ENCODE measurements at places on chromosomes 13 and 19.

- DNase-seq = no peak
Measured at GRCh38 chr13:111270765-111271698, 49.4 kb upstream of the TEX29 start.

- DNase-seq = no peak
Measured at GRCh38 chr19:20928371-20928770, 5.3 kb downstream of the ZNF85 start.

DNA sequence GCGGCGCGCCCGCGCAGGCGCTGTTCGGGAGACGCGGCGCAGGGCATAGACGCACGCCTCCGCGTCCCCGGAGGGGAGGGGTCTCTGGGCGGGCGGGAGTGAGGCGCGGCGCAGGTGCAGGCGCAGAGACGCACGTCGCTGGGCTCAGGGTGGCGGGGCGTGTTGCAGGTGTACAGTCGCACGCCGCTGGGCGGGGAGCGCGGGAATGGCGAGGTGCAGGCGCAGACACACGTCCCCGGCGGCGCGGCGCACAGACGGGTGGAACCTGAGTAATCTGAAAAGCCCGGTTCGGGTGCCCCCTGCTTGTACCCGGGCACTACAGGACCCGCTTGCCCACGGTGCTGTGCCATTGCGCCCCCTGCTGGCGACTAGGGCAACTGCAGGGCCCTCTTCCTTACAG lies 44.7 kb downstream of the PLPP2 start:
- no peak for DNase-seq

- no peak for DNase-seq
Measured at GRCh38 chr13:30133554-30133912, 173.8 kb downstream of the KATNAL1 start.

DNA sequence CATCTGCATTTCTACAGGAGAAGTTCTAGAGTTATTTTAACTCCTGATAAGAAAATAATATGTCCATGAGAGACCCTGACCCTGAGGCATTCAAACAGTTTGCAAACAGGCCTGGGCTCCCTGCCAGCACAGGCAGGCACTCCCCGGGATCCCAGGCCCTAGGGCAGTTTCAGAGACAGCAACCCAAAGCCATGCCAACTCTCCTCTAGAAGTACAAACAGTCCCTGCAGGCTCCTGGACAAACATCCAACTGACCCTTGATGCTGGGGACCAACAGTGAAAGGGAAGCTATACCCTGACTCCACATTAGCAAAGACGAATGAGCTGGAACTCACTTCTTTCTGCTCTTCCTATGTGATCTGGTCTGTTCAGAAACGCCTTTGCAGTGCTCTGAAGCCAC lies 44.8 kb downstream of the CCDC70 start:
- no peak for DNase-seq

DNA sequence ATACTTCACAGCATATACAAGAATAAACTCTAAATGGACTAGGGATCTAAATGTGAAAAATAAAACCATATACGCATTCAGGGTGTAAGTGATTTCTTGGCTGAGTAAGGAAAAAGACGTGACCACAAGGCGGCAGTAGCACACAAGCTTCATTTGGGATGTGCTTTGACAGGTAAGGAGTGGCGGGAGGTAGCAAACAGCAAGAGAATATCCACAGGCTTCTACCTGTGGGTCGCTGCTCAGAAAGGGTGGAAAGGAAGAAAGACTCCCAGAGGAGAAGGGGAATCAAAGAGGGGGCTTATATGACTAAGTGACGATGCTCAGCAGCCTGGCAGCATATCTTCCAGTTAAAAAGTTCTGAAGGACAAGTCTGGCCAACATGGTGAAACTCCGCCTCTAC lies 2.5 kb upstream of the ZNF121 start:
- DNase-seq = peak; percentile 67

GRCh38 chr19:52785506-52785905 lies 1.1 kb downstream of the ZNF600 start:
- DNase-seq = no peak

DNA sequence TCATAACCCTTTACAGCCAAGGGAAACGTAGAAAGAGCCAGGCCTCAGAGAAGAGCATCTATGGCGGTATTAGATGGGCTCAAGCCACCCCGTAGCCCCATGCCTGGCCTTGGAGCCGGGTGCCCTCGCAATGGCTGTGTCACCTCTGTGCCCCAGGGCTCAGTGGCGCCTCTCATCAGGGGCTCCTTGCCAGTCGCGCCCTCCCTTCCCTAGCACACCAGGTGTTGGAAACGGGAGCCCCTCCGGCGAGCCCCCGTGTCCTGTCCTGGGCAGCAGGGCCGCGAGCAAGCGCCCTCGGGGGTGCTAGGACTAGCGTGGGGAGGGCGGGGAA lies 453 bp downstream of the ZNF256 start:
- no peak for DNase-seq

GRCh38 chr13:42544246-42544926 lies 29.6 kb upstream of the TNFSF11 start:
- DNase-seq = no peak

DNA sequence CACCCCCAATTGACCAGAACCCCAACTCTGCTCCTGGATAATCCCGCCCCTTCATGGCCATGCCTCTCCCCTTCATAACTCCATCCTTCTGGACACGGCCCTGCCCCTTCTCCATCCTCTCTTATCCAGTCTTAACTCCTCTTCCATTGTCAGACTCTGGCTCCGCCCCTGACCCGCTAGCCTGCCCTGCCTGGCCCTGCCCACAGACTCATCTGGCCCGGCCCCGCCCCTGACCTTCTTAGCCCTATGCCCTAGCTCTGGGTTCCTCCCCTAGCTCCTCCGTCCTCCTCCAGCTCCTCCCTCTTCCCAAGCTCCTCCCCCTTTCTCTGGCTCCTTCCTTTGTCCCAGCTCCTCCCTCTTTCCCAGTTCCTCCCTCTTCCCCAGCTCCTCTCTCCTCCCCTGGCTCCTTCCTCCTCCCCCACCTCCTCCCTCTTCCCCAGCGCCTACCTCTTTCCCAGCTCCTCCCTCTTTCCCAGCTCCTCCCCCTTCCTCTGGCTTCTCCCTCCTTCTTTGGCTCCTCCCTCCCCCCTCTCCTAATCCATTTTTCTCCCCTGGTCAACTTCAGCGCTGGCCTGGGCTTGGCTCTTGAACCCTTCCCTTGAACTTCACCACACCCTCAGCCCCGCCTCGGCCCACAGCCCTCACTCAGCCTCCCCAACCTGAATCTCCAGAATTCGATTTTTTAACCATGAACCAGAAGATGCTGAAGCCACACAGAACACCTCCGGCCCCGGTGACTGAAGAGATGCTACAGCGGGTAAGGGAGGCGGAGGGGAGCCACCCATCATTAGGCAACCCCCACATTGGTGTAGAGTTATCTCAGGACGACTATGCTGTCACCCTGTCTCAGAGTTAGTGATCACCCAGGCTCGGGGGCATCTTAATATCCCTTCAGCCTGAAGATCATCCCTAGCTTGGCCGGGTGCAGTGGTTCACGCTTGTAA lies 9.2 kb upstream of the ZNF358 start:
- DNase-seq = peak; percentile 38

GRCh38 chr19:35851213-35852028 lies 883 bp downstream of the NPHS1 start:
- DNase-seq = no peak

GRCh38 chr13:48618937-48619336 lies 34.8 kb upstream of the CYSLTR2 start:
- DNase-seq = no peak

- DNase-seq = no peak
Measured at GRCh38 chr13:103926118-103926517, 859.9 kb upstream of the SLC10A2 start.

GRCh38 chr19:34555447-34555846 lies 73.9 kb downstream of the WTIP start:
- DNase-seq = no peak

DNA sequence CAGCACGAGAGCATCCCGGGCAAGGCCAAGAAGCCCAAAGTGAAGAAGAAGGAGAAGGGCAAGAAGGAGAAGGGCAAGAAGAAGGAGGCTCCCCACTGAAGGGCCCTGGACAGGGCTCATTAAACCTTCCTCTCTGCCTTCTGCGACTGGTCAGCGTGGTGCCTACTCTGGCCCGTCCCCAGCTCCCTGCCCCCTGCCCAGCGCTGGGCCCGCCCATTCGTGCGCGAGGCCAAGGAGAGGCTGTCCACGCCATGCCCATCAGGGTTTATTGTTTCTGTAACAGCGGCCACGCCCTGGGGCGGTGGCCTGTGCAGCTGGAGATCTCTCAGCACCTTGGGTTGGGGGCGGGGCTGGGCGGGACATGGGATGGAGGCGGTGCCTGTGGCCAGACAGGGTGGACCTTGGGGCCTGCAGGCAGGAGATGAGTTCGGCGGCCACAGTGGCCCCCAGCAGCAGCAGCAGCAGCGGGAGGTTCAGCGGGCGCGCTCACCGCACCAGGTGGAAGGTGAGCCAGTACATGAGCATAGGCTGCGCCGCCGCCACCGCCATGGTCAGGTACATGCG lies 897 bp downstream of the C19orf33 start:
- DNase-seq = no peak

DNA sequence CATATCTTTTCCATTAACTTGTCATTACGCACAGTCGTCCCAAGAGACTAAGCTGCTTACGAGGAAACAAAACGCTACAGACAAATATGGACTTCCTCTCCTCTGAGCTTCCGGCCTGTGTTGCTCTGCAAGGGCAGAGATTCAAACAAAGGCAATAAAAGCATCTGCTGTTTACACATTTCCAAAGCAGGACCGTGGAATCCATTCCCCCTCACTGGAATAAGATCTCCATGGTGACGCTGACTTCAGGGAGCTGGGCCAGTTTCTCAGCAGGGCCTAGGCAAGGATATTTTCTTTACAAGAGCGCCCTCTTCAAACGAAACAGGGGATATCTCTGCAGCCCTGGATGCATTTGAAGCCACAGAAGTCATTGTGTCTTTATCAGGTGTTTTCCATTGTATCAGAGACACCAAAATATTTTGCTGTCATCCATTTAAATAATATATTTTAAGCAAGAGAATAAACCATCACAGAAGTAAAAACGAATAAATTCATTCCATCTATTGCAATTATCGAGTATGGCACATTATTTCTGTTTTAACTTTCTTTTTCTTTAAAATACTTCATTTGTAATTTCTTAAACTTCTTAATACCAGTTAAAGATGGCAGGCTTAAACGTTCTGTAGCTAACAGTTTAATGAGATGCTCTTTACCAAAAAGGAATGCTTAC lies 177.5 kb downstream of the DCLK1 start:
- DNase-seq = no peak

- peak; percentile 47 for DNase-seq
Measured at GRCh38 chr19:3554254-3555083, 2.9 kb downstream of the MFSD12 start.

- no peak for DNase-seq
Measured at GRCh38 chr19:51566489-51567100, 4.5 kb upstream of the ZNF175 start.

- peak; percentile 44 for DNase-seq
Measured at GRCh38 chr19:46984077-46985010, 35.3 kb upstream of the NPAS1 start.

DNA sequence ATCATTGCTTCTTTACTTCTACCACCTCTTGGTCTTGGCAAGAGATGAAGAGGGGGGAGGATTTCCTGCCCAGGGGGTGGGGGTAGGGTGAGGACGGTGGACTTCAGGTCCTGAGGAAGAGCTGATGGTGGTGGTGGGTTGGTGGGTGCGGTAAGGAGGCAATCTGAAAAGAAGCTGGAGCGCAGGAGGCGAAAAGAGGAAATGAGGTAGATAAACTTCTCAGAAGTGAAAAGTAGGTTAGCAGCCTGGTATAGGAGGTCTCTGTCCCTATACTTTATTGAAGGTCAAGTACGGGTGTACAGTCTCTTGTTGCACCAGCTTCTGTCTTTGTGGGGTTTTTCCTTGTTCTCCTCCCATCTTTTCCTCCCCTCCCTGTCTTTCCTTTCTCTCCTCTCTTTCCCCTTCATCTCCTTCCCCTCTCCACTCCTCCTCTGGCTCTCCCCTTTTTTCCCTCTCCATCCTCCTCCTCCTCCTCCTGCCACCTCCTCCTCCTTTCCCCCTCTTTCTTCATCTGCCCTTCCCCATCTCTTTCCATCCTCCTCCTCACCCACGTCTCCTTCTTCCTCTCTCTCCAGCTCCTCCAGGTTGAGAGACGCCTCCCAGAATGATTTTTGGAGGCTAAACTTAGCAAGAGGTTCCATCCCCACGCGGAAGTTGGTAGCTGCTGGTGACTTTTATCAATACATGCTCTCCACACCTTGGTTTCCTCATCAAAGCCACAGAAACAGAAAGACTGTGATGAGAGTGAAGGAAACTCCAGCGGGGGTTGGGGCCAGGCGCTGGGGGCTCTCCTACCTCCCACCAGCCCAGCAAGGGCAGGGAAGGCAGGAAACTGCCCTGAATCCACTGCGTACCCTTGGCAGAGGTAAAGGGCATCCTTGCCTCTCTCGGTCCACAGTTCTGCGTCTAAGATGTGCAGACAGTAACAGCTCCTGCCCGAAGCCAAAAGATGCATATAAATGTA lies 15.3 kb downstream of the TNFSF14 start:
- DNase-seq = no peak

DNA sequence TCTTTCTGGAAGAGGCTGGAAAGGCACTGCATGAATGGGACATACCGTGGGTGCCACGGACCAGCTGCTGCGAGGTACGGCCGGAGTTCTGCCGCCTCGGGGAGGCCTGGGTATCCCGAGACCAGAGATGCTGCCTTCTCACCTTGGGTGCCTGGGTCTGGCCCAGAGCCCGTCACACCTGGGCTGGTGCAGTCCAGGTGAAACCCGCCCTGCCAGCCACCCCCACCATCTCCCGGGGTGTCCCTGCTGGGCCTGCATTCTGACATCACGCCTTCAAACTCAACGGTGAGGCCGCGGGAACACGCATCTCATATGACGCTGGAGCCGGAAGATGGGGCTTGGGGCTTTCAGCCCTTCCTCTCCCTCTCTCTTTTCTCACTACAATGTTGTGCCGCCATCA lies 98.0 kb downstream of the GADD45B start:
- DNase-seq = no peak

DNA sequence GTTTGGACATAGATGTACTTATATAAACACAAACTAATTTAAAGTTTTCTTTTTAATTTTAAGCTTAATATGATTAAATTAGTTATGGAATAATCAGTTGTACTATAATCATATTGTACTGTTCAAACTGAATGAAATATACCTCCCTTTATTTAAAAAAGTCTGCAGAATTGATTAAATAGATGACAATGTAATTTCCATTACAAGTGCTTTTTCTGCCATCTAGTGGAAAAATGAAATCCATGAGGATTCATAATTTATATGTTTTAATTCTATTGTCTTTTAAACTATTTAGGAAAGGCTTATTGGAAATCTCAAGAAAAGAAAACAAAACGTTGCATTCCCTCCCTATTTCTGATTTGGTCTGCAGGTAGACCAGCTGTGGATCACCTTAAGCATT lies 30.9 kb downstream of the MZT1 start:
- DNase-seq = no peak
